ENCODE measurements at places on chromosomes 1 and 21. TPM values are rescaled to one million over a fixed set of nuclear protein-coding genes. Genes with fewer than 3 reads are reported as not detected.
A peak's percentile ranks its signal among the peaks of the same experiment; 100 is the strongest.

DNA sequence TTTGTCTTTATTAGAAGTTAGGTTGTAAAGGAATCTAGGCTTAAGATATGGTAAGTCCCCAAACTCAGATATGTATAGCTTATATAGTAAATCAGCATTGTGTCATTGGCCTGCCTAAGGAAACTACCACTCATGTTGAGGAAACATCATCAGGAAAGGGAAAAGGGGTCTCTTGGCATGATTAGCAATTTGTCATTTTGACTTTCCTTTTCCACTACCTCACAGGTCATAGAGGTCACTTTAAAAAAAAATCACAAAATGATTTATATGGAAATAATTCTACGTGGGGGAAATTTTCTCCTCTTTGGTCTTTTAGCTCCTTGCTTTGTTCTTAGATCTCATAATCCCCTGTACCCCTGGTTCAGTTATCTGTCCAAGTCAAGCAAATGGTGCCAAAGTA lies 213.5 kb downstream of the RPS6KC1 start:
- no peak for ATAC-seq

- ATAC-seq, result no peak
Measured at GRCh38 chr1:54813485-54814125, 12.5 kb upstream of the TTC22 start.

- no peak for ATAC-seq
Measured at GRCh38 chr1:29414086-29414485, 177.8 kb downstream of the PTPRU start.

- ATAC-seq, result no peak
Measured at GRCh38 chr1:193438771-193439170, 252.4 kb upstream of the B3GALT2 start.

GRCh38 chr1:17075470-17076255 lies 21.8 kb upstream of the SDHB start:
- peak; percentile 72 for ATAC-seq

GRCh38 chr1:153680120-153680403 lies 1.6 kb downstream of the NPR1 start:
- no peak for ATAC-seq

DNA sequence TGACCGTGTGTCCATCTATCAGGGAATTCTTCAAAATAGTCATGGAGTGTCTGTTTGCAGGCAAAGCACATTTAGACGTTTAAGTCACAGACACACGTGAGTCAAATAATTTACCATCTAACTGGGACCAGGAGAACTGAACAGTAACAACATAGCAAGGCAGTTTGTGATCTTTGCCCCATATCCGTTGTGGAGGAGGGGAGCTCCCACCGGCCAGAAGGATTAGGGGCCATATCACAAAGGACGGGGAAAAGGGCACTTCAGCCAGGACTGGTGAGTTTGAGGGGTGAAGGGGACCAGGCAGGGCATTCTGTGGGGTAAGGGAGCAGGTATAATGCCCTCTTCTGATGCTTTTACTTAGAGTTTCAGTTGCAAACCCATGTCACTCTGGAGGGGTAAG lies 22.9 kb downstream of the ELAPOR1 start:
- ATAC-seq, result no peak

- ATAC-seq, result no peak
Measured at GRCh38 chr1:160460683-160461287, 60.4 kb downstream of the VANGL2 start.

DNA sequence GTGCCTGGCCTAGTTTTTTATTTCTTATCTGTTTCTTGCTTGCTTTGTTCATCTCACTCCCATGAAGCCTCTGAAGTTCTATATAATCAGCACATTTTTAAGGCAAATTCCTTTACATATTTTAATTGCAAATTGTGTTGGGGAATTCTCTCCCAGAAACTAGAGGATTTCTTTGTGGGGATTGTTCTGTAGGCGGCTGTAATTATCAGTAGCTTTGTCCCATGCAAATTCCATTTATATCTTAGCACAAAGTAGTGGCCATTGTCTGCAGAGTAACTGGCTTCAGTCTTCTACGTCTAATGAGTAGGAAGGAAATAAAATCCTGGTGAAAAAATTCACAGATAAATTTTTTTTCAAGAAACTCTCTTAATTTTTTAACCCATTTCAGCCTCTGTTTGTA lies 35.7 kb downstream of the CLEC20A start:
- ATAC-seq, result no peak

- ATAC-seq, result no peak
Measured at GRCh38 chr1:248752161-248753028, 3.2 kb downstream of the LYPD8 start.

GRCh38 chr1:5983361-5984103 lies 8.7 kb downstream of the NPHP4 start:
- ATAC-seq, result no peak

The ANXA9 gene
- total RNA-seq, result 0.40 TPM

The BSND gene
- total RNA-seq, result not detected

DNA sequence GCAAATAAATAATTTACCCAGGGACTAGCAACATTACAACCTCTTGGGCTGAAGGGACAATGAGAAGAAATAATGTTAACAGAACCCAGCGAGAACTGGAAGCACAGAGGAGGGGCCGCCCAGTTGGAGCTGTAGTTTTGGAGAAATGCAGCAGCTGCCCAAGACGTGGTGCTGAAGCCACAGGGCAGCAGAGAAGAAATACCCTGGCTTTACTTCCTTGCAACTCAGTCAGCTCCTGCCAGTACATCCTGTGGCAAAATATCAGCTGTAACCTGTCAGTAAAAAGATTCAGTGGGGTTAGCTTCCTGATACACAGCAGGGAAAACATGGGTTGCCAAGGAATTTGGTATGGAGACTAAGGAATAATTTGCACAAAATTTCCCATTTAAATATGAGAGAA lies 283.6 kb upstream of the USP25 start:
- no peak for ATAC-seq

The FAM229A gene
- total RNA-seq, result 2.3 TPM

DNA sequence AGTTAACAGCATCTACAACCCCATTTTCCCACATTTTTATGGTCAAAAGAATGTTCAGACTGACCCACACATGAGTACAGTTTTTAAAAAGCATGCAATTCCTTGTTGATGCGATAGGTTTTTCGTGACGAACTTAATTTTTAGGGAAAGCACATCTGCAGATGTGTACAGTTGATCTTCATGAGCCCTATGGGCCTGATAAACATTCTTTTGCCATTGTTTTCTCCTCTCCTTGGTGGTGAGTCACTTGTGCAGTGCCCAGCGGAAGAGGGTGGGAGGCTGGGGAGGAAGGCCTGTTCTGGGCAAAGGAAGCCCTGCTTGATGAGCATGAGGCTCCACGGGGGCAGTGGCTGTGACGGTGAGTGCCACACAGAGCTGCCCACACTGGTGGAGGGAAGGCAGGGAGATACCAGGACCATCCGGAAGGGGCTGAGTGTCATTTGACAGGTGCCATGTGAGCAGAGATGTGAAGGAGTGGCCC lies 5.3 kb downstream of the ARF1 start:
- ATAC-seq, result peak; percentile 50

GRCh38 chr1:53891678-53892077 lies 2.1 kb upstream of the YIPF1 start:
- no peak for ATAC-seq

The DNASE2B gene
- total RNA-seq, result not detected

The DIPK1A gene
- 2.8 TPM for total RNA-seq

GRCh38 chr1:20028726-20029125 lies 41.3 kb upstream of the PLA2G5 start:
- no peak for ATAC-seq

- ATAC-seq, result no peak
Measured at GRCh38 chr1:109773900-109774485, 10.3 kb upstream of the EPS8L3 start.

- ATAC-seq, result peak; percentile 35
Measured at GRCh38 chr21:42384989-42385388, 10.9 kb downstream of the TMPRSS3 start.

GRCh38 chr1:180815188-180815587 lies 97.5 kb upstream of the KIAA1614 start:
- ATAC-seq, result no peak
